ENCODE measurements at places on chromosomes 1 and 21.

GRCh38 chr1:35835398-35835797 is 27.6 kb downstream of the AGO4 start:
- peaks cover 45% of the 10 kb centered on the region for H3K36me3 ChIP-seq
- H3K4me1 ChIP-seq: no peaks in the 10 kb centered on the region
- no peak overlapping the region for H3K27ac ChIP-seq
- no peak for DNase-seq

DNA sequence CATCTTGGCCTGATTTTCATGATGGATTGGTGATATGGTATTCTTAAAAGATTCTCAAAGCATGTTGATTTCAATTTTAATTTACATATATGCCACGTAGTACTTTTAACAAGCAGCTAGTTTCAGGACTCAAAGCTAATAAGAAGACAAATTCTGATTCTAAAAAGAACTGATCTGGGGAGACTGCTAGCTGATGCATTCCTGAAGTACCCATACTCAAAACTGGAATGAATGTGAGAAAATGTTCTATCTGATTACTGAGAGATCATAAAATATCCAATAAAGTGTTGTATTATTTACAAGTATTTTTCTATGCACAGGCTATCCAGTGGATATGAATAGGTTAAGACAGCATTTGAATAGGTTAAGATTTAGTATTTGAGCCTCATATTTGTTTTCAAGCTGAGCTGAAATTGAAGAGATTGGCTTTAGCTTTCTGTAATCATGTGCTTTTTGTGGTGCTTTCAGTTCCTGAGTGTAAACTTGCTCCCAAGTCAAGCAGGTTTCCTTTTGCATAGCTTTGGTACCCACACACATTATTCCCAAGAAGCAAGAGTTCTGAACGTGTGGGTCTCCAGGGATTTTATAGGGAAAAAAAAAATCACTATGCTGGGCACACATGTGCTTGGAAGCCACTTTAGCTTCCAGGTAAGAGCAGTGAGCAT is 114.1 kb downstream of the VPS13D start:
- no peaks in the 10 kb centered on the region for H3K4me1 ChIP-seq
- no peak overlapping the region for H3K4me3 ChIP-seq
- peaks cover 23% of the 10 kb centered on the region for H3K36me3 ChIP-seq
- H3K27ac ChIP-seq: no peak overlapping the region
- no peak for DNase-seq

- DNase-seq: peak; percentile 93
- no peak overlapping the region for H3K4me3 ChIP-seq
- no peak overlapping the region for H3K27ac ChIP-seq
- peaks cover 20% of the 10 kb centered on the region for H3K27me3 ChIP-seq
- H3K36me3 ChIP-seq: no peaks in the 10 kb centered on the region
- H3K4me1 ChIP-seq: peaks cover 12% of the 10 kb centered on the region
Measured at GRCh38 chr1:6962478-6962995, 177.3 kb downstream of the CAMTA1 start.

GRCh38 chr1:174724219-174724618 is 275.5 kb upstream of the CACYBP start:
- DNase-seq: no peak
- H3K4me1 ChIP-seq: peaks cover 4% of the 10 kb centered on the region
- no peaks in the 10 kb centered on the region for H3K36me3 ChIP-seq
- no peak overlapping the region for H3K27ac ChIP-seq
- H3K4me3 ChIP-seq: no peak overlapping the region

- no peak for DNase-seq
- peaks cover 1% of the 10 kb centered on the region for H3K4me1 ChIP-seq
Measured at GRCh38 chr21:41589620-41590175, 81.7 kb upstream of the TMPRSS2 start.

DNA sequence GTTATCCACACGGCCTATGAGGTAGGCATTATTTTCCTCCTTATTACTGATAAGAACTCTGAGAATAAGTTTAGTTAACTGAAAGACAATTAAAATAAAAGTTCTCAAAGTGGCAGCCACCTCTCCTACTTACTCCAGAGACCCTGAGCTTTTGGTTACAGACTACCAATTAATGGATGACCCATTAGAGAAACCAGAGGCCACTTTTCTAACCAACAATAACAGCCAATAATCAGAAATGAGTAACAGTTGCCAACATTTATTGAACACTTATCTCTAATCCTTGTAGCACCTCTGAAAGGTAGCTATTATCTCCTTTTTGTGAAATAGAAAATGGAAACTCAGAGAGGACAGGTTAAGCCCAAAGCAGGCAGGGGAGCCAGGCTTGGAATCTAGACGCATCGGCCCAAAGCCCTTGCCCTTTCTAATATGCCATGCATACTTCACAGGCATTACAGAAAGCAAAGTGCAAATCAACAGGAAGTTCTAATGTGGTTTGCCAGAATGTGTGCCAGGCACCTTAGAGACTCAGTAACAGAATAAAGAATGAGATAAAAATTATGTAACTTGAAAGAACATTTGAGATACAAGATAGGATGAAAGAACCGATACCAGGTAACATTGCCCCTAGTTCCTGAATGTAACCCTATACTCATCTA is 50.0 kb downstream of the BEND5 start:
- peaks cover 3% of the 10 kb centered on the region for H3K27me3 ChIP-seq
- H3K4me3 ChIP-seq: no peak overlapping the region
- DNase-seq: no peak

DNA sequence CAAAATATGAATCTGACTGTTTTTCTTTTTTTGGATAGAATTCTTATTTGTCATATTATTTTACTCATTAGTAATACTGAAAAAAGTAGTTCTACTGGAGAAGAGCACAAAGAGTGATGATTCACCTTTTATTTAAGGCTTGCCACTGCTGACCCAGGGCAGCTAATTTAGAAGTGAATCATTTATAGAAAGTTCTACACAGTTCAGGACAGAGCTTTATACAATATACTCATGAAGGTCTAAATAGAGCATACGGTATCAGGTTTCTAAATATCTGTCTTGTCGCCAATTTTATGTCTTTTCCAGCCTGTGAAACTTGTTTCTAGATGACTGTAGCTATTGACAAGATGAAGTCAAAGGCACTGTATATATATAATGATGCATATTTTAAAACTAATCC is 25.0 kb downstream of the GIPC2 start:
- peaks cover 15% of the 10 kb centered on the region for H3K4me1 ChIP-seq
- no peaks in the 10 kb centered on the region for H3K27me3 ChIP-seq
- H3K4me3 ChIP-seq: no peak overlapping the region
- no peak overlapping the region for H3K27ac ChIP-seq
- no peaks in the 10 kb centered on the region for H3K36me3 ChIP-seq

GRCh38 chr1:23423415-23424292 is 894 bp downstream of the TCEA3 start:
- DNase-seq: no peak
- peaks cover 25% of the 10 kb centered on the region for H3K27me3 ChIP-seq
- H3K4me3 ChIP-seq: peak overlapping the region; percentile 78
- peaks cover 16% of the 10 kb centered on the region for H3K36me3 ChIP-seq
- peaks cover 23% of the 10 kb centered on the region for H3K4me1 ChIP-seq

DNA sequence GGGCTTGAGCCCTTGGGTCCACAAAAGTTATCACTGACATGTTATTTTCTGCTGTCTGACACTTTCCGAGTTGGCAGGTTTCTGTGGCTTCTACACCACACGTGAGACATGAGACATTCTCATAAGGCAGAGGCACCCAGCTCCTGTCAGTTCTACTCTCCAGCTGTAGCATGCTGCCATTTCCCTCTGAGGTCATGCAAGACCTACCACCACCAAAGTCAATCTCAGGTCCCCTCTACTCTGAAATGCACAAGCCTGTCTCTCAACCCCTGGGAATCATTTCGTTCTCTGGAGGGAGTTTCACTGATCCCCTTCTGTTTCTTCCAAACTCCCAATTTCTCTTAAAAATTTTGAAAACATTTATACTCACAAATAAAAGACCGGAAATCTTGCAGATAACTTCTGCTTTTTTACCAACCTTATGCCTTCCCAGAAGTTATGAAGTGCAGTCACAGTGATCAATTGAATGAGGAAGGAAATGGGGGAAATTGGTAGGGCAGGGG is 39.5 kb upstream of the CR2 start:
- DNase-seq: no peak
- H3K27me3 ChIP-seq: no peaks in the 10 kb centered on the region
- no peaks in the 10 kb centered on the region for H3K36me3 ChIP-seq
- peaks cover 3% of the 10 kb centered on the region for H3K4me1 ChIP-seq
- no peak overlapping the region for H3K27ac ChIP-seq

GRCh38 chr1:42940851-42941639 is 17.6 kb downstream of the SLC2A1 start:
- peaks cover 22% of the 10 kb centered on the region for H3K27me3 ChIP-seq
- H3K36me3 ChIP-seq: peaks cover 74% of the 10 kb centered on the region
- H3K27ac ChIP-seq: peak overlapping the region; percentile 93
- H3K4me1 ChIP-seq: peaks cover 71% of the 10 kb centered on the region
- peak overlapping the region; percentile 77 for H3K4me3 ChIP-seq

DNA sequence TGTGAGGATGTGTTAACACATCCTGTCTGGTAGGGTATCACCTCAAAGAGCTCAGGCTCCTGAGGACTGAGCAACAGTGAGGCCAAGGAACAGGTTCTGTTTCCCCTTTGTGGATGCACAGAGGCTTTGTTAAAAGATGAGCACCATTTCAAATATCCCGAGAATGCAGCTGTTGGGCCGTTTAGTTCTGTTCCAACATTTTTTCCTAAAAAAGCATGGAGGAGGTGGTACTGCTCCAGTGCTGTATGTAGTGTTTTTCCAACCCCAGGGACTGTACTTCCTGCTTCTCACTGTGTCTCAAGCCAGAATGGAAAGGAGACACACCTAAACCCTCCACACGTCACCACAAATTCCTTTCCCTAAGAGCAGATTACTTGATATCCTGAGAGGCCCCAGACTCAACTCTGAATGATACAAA is 53.8 kb upstream of the BCL10 start:
- DNase-seq: no peak
- no peak overlapping the region for H3K4me3 ChIP-seq
- H3K27ac ChIP-seq: peak overlapping the region; percentile 99
- peaks cover 9% of the 10 kb centered on the region for H3K27me3 ChIP-seq
- H3K4me1 ChIP-seq: peaks cover 46% of the 10 kb centered on the region

GRCh38 chr1:110676970-110677369 is 2.2 kb upstream of the KCNA3 start:
- H3K27me3 ChIP-seq: peaks cover 12% of the 10 kb centered on the region
- H3K27ac ChIP-seq: no peak overlapping the region
- H3K4me1 ChIP-seq: peaks cover 10% of the 10 kb centered on the region
- peaks cover 4% of the 10 kb centered on the region for H3K36me3 ChIP-seq
- no peak for DNase-seq
- no peak overlapping the region for H3K4me3 ChIP-seq

DNA sequence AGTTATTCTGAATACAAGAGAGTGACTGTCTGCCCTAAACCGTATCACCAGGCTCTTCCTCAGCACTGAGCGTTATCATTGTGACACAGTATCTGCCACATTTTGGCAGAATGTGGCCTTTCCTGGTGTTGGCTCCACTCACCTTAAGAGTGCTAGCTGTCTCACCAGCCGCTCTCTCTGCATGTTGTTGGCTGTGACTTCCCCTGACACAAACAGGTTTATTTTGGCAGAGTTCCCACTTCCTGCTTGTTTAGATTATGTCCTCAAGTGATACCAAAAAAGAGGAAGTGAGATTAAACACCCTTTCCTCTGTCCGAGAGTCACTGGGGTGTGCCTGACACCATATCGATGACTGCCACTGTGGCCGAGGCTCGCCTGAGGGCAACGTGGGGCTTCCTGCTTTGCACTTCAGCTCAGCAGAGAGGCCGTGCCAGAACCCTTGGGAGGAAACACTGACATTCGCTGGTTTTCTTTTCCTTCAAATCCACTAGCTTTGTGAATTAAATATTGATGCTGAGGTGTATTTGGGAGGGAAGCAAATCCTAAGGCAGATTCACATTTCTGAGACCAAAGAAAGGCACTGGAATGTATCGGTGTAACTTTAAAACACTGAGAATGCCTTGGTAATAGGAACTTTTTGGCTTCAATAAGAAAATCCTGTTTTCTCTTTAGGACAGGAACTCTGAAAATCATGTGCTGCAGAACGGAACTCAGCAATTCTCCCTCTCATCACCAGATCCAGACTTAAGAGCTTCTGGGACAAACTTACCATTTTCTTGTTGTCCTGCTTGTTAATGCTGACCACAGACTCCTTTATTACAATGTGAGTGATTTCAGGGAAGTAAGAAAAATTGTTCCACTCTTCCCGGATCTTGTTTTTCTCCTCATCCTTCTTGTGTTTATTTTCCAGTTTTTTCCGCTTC is 102.1 kb downstream of the JAK1 start:
- H3K4me1 ChIP-seq: peaks cover 51% of the 10 kb centered on the region
- H3K27me3 ChIP-seq: peaks cover 21% of the 10 kb centered on the region
- H3K27ac ChIP-seq: peak overlapping the region; percentile 97
- peaks cover 68% of the 10 kb centered on the region for H3K36me3 ChIP-seq
- DNase-seq: peak; percentile 74

GRCh38 chr1:66648901-66649595 is 103.2 kb upstream of the DYNLT5 start:
- H3K27me3 ChIP-seq: peaks cover 6% of the 10 kb centered on the region
- no peak overlapping the region for H3K27ac ChIP-seq
- no peaks in the 10 kb centered on the region for H3K4me1 ChIP-seq
- H3K4me3 ChIP-seq: no peak overlapping the region
- no peaks in the 10 kb centered on the region for H3K36me3 ChIP-seq

DNA sequence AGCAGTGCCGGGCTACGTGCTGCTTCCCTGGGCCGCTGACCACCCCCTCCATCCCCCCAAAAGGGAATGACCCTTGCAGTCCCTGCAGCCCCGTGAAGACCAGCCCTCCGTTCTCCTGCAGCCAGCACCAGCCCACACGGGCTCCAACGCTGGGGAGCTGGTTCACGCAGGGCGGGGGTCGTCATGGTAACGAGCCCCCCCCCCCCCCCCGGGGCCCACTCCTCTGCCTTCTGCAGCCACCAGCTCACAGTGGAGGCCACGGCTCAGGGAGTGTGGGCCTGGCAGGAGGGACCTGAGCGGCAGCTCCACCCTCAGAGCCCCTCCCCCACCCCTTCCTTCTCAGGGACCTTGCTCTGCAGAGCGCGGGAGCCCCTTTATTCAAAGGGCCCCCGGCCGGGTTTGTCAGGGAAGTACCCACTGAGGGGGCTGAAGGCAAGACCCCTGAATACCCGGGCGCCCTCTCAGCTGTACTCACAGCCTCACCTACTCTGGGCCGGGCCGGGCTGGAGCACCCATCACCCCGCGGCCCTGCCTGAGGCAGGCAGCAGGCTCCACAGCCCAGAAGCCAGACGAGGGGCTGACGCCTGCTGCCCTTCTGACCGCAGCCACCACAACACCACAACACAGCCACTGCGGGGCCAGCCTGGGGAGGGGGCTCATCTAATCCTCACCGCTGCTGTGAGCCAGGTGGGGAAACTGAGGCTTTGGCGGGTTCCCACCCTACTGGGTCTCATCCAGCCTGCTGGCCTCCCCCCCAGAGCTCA is 12.6 kb downstream of the MEGF6 start:
- peaks cover 28% of the 10 kb centered on the region for H3K27me3 ChIP-seq
- DNase-seq: no peak
- H3K4me3 ChIP-seq: no peak overlapping the region
- peaks cover 17% of the 10 kb centered on the region for H3K4me1 ChIP-seq
- no peak overlapping the region for H3K27ac ChIP-seq

DNA sequence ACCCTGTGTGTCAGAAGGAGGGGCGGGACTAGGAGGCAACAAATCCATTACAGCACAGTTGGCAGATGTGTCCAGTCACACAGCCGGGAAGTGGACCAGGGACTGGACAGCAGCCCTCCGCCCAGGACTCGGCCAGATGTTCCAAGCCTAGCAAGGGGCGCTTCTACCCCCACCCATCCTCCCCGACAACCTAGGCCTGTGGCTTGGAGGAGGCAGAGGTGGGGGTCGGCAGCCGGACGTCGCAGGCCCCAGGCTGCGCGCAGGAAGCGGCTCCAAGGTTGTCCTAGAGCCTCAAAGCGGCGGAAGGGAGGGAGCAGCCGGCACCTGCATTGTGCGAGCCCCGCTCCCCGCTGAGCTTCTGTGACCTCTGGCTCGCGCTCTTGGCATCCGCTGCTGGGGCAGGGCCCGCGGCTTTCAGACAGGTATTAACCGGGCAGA is 20.6 kb upstream of the MYCL start:
- H3K27ac ChIP-seq: no peak overlapping the region
- no peak for DNase-seq
- H3K4me1 ChIP-seq: peaks cover 5% of the 10 kb centered on the region
- H3K36me3 ChIP-seq: peaks cover 5% of the 10 kb centered on the region
